ENCODE measurements at places on chromosomes 1 and 21.

DNA sequence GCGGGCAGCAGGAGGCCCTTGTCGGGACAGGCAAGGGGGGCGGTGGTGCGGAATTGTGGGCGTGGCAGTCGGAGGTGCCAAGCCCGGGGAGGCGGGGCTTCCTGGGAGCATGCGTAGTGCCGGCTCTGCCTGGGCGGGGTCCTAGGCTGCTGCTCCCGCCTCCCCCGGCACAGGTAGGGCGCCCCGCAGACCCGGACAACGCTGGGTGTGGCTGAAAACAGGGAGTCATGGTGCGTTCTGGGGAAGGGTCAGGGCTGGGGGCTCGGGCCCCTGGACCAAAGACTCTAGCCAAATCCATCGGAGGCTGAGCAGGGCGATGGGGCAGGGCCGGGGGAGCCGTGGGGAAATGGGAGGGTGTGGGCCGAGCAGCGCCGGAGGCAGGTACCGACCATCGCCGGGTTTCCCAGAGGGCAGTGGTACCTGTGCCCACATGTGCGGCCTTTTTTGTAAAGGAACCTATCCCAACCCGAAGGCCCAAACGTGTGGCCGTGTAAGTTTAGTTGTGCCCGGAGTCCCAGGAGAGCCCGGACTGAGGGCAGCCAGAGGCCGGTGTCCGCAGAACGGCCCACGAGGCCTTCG, 231.9 kb downstream of the SDCCAG8 start:
- no peak for DNase-seq

- DNase-seq, result no peak
Observed at GRCh38 chr1:78142736-78143135, 97.0 kb downstream of the GIPC2 start.

- DNase-seq, result peak; percentile 87
Observed at GRCh38 chr1:204506969-204507316, 9.3 kb upstream of the MDM4 start.

- DNase-seq, result no peak
Observed at GRCh38 chr21:26042181-26042876, 128.2 kb downstream of the APP start.

GRCh38 chr1:117815926-117816325, 113.5 kb downstream of the GDAP2 start:
- DNase-seq, result no peak
